Germinal center (tissue), 1 donor: ENCODE measurements at places on chromosomes 3 and 15.

DNA sequence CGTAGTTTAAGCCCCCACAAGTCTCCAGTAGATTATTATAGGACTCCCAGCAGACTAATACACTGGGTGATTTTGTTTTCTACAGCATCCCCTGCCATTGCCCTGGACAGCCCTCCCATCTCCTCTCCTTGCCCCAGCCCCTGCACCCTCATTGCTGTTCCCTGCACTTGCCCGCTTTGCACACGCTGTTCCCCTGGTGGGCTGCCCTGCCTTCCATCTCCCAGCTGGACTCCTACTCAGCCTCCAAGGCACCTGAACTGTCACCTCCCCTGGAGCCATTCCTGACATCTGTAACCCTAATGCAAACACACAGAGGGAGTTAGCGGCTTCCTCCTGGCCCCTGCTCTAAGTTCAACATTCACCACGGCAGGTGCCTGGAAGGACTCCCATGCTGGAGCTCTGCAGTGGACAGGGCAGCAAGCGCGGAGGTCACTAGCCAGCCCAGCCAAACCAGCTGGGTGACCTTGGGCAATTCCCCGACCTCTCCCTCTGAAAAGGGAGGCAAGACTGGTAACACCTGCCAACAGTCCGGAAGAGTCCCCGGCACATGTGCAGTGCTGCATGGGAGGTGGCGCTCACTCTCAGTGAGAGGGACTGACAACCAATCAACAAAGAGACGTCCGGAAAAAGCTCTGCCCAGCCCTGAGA is 38.8 kb upstream of the IQSEC1 start:
- DNase-seq, result no peak

GRCh38 chr15:99015698-99016568 is 8.3 kb upstream of the PGPEP1L start:
- DNase-seq, result no peak

- DNase-seq, result no peak
These were observed 241.5 kb downstream of the IGSF11 start for GRCh38 chr3:118793176-118793575.

GRCh38 chr3:15262021-15262420 is 56.0 kb downstream of the CAPN7 start:
- no peak for DNase-seq

DNA sequence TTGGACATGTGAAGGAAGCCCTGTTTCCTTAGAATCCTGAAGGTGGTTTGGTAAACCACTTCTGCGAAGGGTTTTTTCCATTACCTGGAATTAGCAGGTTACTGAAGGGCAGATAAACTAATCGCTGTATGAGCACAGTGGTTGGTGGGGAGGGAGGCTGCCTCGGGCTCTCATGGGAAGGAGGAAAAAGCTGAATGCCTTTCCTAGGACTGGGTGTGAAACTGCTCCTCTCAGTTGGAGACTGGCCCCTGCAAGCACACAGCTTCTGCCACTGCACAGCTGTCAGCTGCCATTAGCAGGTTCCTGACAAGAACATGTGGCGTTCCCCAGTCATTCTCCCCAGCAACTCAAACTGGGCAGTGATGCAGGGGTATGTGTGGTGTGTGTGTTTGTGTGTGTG is 376.3 kb downstream of the GAP43 start:
- no peak for DNase-seq

DNA sequence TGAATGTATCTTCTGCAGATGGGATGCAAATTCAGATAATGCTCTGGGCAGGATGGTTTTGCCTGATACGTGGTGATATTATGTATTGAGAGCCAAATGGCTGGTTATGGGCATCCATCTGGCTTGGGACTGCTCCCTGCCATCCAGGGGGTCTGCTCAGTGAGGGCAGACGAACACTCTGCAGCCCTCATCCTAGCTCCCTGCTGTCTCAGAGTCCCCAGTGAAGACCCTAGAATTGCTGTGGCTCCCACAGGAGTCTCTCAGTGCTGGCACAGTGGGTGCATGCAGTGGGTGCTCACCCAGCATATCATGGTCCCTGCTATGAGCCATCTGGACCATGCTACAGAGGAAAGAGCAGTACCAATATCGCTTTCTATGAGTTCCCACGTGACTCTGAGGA is 10.3 kb downstream of the CX3CR1 start:
- no peak for DNase-seq

DNA sequence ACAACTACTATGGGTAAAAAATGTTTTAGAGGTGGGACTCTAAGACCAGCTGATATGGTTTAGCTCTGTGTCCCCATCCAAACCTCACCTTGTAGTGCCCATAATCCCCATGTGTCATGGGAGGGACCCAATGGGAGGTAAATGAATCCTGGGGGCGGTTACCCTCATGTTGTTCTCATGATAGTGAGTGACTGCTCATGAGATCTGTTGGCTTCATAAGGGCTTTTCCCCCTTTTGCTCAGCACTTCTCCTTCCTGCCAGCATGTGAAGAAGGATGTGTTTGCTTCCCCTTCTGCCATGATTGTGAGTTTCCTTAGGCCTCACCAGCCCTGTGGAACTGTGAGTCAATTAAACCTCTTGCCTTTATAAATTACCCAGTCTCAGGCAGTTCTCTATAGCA is 45.7 kb downstream of the FAM98B start:
- no peak for DNase-seq

DNA sequence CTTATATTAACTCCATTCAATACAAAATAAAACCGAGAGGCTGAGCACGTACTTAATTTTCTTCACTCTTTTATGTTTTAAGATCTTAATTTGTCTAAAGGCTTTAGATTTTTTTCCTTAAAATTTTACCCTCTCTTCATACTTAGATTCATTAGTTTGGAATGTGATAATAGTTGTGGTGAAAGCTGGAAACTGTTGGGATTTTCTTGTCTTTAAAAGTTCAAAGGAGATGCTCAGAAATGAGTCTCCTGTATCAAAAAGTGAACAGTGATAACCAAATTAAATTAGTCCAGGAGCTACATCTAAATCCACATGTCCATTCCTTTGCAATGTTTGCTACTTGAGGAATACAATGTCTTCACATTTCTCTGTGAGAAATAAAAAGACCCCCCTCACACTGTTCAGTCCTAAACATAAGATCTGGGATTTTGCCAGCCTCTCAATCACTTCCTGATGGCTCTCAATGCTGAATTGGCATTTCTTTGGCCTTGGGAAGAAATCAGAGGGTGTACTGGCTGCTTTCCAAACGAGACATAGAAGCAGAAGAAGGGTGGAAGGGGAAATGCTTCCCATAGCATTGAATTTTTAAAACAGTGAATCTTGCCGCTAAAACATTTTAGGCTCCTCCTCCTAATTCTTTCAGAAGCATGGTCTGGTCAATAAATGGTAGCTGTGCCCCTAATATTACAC is 245.0 kb downstream of the SHOX2 start:
- no peak for DNase-seq

- no peak for DNase-seq
These were observed 37.6 kb upstream of the RGMA start for GRCh38 chr15:93126599-93126998.

- DNase-seq, result no peak
These were observed 33.7 kb downstream of the RTP4 start for GRCh38 chr3:187401856-187402255.
